ENCODE measurements at places on chromosomes 12 and 14.

DNA sequence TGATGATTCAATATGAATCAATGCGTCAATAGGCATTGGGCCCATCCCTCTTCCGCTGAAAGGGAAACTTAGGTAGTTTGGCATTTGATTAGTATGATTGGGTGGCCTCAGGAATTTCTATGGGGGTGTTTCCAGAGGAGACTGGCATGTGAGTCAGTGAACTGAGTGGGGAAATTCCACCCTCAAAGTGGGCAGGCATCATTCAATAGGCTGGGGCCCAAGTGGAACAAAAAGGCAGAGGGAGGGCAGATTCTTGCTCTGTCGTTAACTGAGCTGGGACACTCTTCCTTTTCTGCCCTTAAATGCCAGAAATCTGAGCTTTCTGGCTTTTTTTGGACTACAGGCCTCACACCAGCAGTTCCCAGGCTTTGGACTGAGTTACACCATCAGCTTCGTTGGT, 373.5 kb downstream of the RPS29 start:
- no peak for DNase-seq

- no peak for DNase-seq
Measured at GRCh38 chr14:24270537-24271133, 762 bp downstream of the RABGGTA start.

- no peak for DNase-seq
Measured at GRCh38 chr14:106633721-106634120, 1107.3 kb downstream of the TMEM121 start.

DNA sequence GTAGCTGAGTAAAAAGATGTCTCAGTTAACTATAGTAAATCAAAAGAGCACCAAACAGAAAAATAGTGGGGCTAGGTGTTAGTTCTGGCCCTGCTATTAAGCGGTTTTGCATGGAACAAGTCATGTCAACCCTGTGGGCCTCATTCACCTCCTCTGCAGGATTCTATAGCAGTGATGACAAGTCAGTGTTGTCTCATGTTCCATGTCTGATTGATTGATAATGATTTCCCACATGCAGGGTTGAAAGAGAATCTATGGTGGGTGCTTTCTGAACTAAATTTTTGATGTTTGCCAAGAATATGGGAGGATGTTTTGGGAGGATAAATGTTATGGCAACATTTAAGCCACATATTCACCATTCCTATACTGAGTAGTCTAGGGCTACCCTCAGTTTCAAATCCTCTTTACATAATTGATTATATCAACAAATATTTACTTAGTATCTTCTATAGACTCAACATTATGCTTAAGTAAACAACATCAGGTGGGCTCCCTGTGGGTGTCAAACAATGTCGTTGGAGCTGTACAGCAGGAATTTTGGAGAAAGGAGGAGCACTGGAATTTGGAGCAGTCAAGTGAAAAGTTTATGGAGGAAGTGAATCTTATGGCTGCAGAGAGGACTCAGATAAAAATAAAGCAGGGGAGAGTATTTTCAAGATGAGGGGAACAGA, 48.6 kb downstream of the IRAK3 start:
- DNase-seq, result no peak

DNA sequence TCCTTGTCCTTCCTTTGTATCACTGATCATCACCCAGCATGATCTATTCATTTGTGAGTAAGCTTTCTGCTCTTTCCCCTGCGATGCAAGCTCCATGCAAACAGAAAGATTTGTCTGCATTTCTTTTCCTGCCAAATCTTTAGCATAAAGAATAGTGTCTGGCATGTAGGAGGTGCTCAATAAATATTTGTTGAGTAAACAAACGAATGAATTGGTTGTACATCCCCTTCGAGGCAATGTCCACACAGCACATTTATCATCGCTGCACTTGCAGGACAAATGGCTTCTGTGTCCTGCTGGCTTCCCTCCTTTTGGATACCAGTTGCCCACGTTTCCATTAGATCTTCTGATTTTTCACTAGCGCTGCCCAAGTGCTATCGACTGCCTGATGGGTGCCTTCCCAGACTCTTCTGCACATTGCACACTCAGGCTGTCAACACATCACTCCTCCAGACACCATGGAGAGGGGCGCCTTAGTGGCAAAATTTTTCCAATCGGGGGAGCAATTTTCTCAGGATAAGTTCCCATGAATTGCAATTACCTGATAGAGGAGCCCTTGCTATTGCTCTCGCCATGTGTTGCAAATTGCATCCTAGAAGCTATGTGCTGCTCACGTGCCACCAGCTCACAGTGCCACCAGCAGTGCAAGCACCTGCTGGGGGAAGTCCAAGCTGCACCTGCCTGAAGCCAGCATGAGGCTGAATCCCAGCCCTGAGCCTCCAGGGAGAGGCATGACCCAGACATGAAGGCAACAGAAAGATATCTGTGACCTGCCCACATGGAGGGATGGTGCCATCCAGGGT, 206.6 kb downstream of the KIF26A start:
- no peak for DNase-seq

DNA sequence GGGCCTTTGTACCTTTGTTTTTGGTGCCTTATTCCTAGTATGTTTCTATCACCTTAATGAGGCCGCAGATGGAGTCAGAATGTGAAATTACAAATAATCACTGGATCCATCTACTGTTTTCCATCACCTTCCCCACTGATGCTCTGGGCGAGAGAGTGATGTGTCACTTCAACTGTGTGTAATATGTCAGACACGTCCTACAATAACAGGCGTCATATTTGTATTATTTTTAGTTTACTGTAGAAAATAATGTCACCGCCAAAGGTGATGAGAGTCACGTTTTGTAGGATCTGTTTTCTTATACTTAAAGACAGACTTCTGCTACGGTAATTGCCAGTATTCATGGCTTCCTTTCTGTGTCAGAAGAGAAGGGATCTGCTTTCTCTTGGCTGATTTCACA, 22.4 kb upstream of the P2RX4 start:
- DNase-seq, result no peak

DNA sequence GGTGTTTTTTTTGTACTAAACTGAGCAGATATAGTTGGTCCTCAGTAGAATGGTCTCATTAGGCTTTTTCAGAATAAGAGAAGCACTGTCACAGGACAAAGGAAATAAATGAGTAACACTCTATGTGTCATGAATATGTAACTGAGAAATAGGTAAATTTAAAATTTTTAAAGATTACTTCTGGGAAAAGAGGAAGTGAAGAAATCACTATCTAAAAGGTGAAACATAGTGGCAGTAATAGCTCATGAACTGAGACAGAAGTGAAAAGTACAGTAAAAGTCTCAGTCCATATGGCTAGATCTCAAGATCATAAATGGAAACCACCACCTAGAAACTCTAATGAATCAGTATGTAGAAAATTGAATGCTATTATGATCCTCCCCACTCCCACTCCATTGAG, 89.3 kb upstream of the TTC7B start:
- DNase-seq, result no peak

DNA sequence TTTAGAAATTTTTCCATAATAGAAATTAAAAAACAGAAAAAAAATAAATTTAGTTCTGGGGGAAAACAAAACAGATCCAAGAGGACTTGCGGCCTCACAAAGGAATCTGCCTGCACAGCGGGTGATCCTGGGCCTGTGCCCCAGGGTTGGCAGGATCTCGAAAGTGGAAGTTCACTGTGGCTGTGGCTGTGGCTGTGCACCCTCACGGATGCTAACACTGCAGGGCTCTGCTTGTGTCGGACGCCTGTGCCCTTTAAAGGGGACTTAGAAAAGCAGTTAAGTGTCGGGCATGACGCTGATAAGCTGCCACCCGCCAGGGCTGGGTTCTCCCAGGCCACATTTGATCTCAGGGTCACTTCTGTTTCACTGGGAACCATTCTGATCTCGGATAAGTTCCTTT, 209.1 kb downstream of the TTC7B start:
- DNase-seq, result no peak

GRCh38 chr14:99040052-99040451, 231.9 kb downstream of the BCL11B start:
- DNase-seq, result no peak

DNA sequence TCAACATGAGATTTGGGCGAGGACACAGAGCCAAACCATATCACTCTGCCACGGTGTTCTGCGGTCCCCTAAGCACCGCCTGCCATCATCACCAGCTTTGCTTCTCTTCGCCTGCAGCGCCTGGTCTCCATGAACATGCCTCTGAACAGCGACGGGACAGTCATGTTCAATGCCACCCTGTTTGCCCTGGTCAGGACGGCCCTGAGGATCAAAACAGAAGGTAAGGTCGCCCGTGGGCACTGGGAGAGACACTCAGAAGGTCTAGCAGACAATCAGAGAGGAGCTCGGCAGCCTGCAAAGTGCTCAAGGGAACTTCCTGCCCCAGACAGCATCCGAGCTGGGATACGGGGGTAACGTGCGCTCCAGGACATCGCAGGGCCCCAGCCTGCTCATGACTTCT, 126.0 kb upstream of the FKBP4 start:
- no peak for DNase-seq

GRCh38 chr12:69921831-69922230, 96.8 kb downstream of the MYRFL start:
- no peak for DNase-seq

DNA sequence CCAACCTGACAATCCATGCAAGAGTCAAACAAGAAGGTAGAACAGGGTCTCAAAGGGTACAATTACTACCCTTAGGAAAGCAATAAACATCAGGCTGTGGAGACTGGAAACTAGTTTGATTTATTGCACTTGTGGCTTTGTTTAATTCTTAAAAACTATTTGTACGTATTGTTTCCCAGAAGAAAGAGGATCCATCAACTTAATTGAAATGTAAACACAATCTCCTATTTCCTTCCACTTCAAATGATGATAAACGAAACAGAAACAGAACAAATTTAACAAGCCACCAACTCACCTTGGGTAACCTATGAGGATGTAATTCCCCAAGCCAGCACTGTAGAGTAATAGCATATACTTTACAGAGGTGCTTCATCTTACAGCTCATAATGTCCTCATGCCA, 8.0 kb downstream of the STXBP6 start:
- no peak for DNase-seq

- DNase-seq, result peak; percentile 69
Measured at GRCh38 chr12:124680863-124681778, 113.7 kb upstream of the NCOR2 start.

DNA sequence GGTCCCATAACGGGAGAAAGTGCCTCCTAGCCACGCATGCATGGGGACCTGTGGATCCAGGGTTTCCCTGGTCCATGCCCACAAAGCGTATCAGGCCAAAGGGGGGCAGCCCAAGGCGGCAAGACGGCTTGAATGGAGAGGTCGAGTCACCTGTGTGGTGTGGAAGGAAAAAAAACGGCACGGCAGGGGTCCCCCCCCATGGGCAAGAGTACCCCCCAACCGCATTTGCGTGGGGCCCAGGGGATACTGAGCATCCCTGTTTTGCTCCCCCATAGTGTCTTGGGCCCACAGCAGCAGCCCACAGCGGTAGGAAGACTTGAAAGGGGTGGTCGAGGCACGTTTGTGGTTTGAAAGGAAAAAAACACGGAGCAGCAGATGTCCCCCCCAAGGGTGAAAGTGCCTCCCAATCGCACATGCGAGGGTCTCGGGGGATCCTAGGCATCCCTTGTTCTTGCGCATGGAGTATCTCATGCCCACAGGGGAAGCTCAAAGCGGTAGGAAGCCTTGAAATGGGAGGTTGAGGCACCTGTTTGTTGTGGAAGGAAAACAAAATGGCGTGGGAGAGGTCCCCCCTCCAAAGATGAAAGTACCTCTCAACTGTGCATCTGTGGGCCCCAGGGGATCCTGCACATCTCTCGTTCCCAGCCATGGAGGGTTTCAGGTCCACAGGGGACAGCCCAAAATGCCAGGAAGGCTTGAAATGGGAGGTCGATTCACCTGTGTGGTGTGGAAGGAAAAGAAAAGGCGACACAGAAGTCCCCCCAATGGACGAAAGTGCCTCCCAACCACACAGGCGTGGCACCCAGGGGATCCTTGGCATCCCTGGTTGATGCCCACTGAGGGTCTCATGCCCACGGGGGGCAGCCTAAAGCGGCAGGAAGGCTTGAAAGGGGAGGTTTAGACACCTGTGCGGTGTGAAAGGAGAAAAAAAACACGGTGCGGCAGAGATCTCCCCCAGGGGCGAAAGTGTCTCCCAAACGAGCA, 577.5 kb downstream of the ALG10 start:
- DNase-seq, result no peak

GRCh38 chr14:90773705-90774104, 42.5 kb downstream of the TTC7B start:
- DNase-seq, result no peak

DNA sequence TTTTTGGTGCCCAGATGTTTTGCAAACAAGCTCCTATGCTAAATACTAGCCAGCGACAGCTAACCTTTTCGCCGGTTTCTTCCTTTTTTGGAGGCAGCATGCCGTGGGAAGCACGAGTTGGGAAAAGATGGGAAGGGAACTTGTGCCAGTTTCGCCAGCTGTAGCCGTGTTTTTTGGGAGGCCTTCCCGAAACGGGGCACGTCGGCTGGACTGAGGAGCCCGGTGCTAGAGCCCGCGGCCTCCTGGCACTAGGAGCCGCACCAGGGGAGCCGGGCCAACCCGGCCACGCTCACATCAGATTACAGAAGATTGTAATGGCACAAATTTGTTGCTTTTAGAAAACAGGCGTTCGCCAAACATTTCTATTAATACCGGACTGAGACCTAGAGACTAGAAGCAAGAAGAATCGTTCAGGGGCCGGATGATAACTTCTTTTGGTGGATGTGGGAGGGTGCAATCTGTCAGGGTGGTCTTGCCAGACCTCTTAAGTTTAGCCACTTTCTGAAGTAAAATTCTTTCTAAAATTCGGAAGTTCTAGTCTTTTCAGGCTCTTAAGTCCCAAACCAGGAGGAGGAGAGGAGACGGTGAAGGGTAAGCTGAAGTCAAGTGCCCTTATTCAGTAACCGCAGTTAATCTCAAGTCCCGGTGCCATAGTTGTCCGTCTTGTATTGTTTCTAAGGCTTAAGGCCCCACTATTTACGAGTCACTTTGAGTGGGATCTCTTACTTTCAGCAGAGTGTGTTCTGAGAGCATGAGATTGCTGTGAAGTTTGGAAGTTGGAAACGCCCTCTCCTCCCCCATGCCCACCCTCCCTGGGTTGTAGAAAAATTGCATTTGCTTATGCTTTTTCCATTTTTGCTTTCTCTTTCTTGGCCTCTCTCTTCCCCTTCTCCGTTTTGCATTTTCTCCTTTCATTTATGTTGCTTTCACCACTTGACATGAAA, 1.3 kb downstream of the RASSF3 start:
- DNase-seq, result peak; percentile 69

DNA sequence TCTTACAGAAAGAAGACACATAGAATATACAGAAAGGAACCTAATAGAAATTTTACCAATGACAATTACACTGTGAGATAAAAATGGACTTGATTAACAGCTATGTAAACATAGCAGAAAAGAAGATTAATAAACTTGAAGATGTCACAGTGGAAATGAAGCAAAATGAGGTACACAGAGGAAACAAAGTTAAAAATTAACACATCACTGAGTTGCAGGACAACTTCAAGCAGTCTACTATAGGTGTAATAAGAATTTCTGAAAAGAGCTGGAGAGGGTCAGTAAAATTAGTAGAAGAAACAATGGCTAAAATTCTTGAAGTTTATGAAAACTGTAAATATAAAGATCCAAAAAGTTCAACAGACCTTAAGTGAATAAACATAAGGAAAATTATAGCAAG, 738.7 kb downstream of the C12orf50 start:
- no peak for DNase-seq

Measured in eye (tissue), 1 donor.